SK-N-SH treated with all-trans-retinoic acid at 6 μM for 48 hours (cell line): ENCODE measurements at places on chromosomes 2 and 18.

GRCh38 chr2:47784352-47784851 is 1.5 kb downstream of the MSH6 start:
- ATAC-seq, result no peak

DNA sequence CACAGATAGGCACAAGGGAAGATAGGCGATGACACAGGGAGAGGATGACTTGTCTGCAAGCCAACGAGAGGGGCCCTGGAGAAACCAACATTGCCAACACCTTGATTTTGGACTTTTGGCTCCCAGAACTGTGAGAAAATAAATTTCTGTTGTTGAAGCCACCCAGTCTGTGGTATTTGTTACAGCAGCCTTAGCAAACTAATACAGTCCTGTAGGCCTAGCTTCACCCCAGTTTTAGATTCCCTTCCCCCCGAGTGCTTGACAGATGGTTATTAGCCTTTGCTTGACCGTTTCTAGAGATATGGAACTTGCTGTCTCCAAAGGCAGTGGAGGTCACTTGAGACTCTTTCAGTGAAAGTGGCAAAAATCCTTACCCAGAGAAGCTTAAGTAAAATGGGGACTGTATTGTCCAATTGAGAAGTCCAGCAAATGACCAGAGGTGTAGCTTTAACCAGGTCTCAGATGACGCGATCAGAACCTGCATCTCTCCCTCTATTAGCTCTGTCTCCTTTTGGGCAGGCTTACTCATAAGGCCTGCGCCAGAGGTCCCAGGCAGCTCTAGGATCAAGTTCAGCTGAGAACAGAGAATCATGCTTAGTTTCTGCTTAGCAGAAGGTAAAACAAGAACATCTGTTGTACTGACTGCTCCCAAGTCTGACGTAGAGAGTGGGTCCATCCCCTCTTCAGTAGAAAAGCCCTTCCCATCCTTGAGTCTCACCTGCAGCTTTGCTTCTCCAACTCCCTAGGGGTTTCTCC is 50.4 kb downstream of the MFSD6 start:
- ATAC-seq, result no peak

GRCh38 chr2:41859615-41860514 is 188.0 kb upstream of the PKDCC start:
- ATAC-seq, result peak; percentile 53; the same call in 2 of the 3 replicates

GRCh38 chr2:83280391-83280790 is 1178.7 kb downstream of the SUCLG1 start:
- ATAC-seq, result no peak

GRCh38 chr2:99571954-99572353 is 82.1 kb upstream of the REV1 start:
- no peak for ATAC-seq

- no peak for ATAC-seq
These were observed 177.6 kb upstream of the BCL2L11 start for GRCh38 chr2:110943070-110943634.

- no peak for ATAC-seq
These were observed 74.9 kb downstream of the FOXI3 start for GRCh38 chr2:88377641-88377991.

DNA sequence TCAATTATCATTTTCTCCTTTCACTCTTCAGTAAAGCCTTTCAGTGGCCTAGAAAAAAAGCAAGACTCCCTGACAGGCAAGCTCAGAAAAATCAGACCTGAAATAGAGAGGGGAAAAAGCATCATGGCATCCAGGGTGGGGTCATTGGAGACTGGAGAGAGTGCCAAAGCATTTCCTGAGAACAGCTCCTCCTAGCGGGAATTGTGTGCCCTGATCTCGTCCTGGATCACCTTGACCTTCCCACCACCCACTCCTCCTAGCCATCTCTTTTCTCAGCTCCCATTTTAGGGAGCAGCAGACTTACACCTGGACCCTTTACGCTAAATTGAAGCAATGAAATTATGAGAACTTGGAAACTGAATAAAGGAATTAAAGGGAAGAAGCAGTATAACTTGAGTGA is 176.6 kb downstream of the VWC2L start:
- ATAC-seq, result no peak

- no peak for ATAC-seq
These were observed 122.5 kb upstream of the LTBP1 start for GRCh38 chr2:32824070-32824809.

GRCh38 chr2:176414641-176415040 is 145.4 kb downstream of the MTX2 start:
- no peak for ATAC-seq

DNA sequence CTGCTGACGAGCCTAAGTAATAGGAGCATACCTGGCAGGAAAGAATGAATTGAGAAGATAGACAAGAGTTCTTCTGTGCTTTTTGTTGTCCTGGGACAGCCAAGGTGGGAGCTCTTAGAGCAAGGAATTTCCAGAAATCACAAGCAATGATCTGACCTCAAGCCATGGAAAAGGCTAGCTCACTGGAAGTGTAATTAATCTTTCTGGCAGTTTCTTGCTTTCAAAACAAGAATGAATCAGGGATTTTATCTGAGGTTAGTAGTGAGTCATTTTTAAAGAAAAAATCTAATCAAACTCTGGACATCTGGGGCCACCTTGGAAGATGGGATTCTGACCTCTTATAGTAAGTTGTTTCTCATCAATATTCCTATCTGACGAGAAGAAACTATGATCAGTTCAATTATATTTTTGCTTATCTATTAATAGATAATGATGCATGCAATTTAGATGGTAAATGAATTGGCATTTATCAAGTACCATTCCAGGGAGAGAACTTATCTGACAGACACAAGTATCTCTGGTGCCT is 98.0 kb downstream of the ADCYAP1 start:
- no peak for ATAC-seq

DNA sequence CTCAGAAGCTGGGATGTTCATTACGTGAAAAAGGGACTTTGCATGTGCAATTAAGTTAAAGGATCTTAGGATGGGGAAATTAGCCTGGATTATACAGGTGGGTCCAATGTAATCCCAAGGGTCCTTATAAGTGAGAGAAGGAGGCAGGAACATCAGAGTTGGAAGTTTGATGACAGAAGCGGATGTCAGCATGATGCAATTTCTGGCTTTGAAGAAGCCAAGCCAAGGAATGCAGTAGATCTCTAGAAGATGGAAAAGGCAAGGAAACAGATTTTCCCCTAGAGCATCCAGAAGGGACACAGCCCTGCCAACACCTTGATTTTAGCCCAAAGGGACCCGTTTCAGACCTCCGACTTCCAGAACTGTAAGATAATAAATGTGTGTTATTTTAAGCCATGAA is 136.4 kb downstream of the LNPK start:
- ATAC-seq, result no peak

DNA sequence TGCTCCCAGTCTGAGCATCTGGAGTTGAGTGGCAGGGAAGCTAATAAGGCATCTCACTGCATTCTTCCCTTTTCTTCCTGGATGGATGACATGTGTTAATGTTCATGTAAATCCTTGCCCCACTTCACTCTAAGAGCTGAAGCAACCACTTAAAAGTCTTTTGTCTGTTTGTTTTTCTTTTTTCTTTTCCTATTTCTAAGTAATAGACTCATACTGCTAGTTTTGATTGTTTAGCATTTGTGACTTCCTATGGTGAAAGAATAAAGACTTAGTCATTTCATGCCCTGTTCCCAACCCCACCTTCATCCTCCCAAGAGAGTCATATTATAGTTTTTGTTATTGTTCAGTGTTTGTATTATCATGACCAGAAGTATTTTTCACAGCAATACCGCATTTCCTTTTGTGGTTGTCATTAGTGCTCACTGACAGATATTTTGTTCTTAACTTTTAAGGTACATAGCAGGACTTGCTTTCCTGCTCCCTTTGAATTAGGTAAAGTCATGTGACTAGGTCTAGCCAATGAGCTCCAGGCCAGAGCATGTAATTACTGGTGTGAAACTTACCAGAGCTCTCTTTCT is 18.1 kb upstream of the SPP2 start:
- ATAC-seq, result no peak

- ATAC-seq, result no peak
These were observed 198.2 kb downstream of the NDUFA10 start for GRCh38 chr2:239826786-239827522.

DNA sequence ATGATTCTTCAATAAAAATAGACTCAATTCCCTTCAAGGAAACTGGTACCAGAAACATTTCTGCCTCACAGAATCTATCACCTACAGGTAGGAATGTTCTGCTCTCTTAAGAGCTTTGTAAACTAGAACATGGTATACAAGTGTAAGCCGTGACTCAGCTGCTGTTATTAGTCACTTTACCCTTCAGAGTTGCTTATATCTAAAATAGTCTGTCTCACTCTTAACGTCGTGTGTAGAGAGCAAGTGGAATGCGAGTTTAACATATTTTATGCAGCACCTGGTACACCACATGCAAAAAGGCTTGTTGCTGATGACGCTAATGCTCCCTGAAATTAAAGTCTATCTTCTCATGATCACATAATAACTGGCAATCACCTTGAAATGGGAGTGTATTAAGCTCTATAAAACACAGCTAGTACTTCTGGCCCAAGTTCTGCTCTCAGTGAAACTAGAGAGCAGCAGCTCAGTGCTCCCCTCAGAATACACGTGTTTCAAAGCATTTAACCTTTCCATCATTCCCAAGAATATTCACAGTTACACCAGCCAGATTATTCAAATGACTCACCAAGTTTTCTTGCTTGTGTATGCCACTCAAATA is 420.0 kb downstream of the ZEB2 start:
- ATAC-seq, result peak; percentile 99

DNA sequence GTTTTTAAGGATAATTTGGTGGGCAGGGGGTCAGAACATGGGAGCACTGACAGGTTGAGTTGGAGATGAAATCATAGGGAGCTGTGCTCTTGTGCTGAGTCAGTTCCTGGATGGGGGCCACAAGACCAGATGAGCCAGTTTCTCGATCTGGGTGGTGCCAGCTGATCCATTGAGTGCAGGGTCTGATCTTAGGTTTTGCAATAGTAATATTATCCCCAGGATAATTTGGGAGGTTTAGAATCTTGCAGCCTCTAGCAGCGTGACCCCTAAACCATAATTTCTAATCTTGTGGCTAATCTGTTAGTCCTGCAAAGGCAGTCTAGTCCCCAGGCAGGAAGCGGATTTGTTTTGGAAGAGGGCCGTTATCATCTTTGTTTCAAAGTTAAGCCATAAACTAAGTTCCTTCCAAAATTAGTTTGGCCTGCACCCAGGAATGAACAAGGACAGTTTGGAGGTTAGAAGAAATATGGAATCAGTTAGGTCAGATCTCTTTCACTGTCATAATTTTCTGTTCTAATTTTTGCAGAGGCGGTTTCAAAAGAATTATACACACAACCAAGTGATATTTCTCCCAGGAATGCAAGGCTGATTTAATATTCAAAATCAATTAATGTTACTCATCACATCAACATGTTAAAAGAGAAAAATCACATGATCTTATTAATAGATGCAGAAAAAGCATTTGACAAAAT is 23.0 kb downstream of the DBI start:
- ATAC-seq, result peak; percentile 77

DNA sequence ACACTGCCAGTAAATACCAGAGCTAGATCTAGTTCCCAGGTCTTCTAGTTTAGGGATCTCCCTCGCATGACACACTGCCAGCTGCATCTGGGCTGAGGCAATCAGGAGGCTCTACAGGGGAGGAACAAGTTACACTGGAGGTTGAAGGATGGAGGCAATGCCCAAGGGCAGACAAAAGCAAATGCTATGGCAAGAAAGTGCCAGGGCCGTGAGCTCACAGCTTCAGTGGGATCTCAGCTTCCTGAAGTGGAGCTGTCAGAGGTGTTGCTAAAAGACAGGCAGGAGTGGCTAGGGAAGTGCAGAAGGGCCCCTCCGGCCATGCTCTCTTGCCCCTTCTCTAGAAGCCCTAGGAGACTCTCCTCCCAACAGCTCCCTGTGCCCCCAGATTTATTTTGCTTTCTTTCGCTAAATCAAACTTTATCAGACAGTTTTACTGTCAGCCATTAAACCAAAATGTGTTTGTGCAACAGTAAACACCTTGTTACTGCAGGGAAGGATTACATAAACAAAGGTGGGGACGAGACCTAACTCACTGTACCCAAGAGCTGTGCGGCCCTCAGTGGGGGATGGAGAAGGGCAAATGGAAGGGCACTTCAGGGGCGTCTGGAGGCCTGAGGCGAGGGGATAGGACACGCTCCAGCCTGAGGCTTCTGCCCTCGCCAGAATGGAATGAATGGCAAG is 39.4 kb upstream of the PKDCC start:
- ATAC-seq, result no peak

DNA sequence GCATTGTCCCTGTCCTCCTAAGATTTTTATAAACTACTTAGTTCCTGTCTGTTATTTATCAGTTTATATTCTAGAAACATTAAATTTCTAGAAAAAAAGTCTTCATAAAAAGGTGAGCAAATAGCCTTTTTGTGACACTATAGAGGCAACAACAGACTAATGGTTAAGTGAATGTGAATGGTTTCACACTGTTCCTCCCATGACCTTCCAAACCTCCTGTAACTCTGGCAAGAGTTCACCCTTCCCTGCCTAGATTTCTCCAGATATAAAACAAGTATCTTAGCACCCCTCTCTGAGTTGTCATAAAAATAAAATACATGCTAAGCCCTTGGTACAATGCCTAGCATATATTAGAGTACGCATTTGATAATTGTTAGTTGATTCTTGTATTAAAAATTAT is 29.2 kb downstream of the COBLL1 start:
- no peak for ATAC-seq

GRCh38 chr2:134120733-134121630 is 132.9 kb upstream of the MGAT5 start:
- peak; percentile 81 for ATAC-seq

- ATAC-seq, result peak; percentile 79
These were observed 66.4 kb downstream of the MRPS9 start for GRCh38 chr2:105104208-105104731.

- ATAC-seq, result no peak
These were observed 91.5 kb downstream of the PID1 start for GRCh38 chr2:229179628-229180027.

DNA sequence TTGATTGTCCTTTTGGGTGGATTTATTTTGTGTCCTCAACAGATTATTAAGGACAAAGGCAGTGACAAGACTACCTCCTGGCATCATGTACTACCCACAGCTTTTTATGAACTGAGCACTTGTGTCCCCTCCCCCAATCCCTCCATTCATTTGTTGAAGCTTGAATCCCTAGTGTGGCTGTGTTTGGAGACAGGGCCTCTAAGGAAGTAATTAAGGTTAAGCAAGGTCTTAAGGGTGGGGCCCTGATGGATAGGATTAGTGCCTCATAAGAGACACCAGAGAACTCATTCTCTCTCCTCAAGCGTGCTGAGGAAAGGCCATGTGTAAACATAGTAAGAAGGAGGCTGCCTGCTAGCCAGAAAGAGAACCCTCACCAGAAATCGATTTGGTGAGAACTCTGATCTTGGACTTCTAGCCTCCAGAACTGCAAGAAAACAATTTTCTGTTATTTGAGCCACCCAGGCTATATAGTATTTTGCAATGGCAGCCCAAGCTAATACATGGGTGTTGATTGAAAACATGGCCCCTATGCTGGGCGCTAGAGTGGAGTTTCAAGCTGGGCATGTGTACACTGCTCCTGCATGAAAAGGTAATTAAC is 3.4 kb upstream of the MAP4K4 start:
- ATAC-seq, result no peak

- ATAC-seq, result no peak
These were observed 68.5 kb downstream of the TMEM237 start for GRCh38 chr2:201574766-201575165.

- no peak for ATAC-seq
These were observed 520.1 kb downstream of the ARHGAP15 start for GRCh38 chr2:143649226-143649740.

GRCh38 chr2:73952499-73953446 is 26.1 kb downstream of the DGUOK start:
- 0 out of 3 replicates have a peak, but pooled peaks have one; percentile 39 for ATAC-seq

GRCh38 chr2:70678576-70679143 is 89.3 kb downstream of the ADD2 start:
- no peak for ATAC-seq

- peak; percentile 96 for ATAC-seq
These were observed 341.6 kb upstream of the NT5C1B start for GRCh38 chr2:18930971-18931370.

GRCh38 chr18:54947091-54947490 is 12.2 kb downstream of the CCDC68 start:
- ATAC-seq, result peak; percentile 55; the same call in 2 of the 3 replicates
